ENCODE measurements at places on chromosomes 4 and X.

- no peak for DNase-seq
These were observed 46.4 kb downstream of the ACOX3 start for GRCh38 chr4:8394061-8394519.

DNA sequence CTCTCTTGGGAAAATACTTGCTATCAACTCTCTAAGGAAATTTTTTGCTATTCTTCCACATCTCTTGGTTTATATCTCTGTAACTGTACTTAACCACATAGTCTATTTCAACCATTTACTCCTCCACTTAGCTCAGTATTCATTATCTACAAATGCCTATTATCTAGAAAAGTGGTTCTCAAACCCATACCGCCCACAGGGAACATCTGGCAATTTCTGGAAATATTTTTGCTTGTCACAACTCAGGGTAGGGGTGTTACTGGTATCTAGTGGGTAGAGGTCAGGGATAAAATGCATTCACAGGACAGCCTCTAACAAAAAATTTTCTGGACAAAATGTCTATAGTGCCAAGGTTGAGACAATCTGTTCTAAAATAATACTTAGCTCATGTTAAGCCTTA, 14.4 kb downstream of the ATRX start:
- no peak for DNase-seq

GRCh38 chrX:24292353-24292752, 21.5 kb downstream of the SUPT20HL2 start:
- DNase-seq = no peak

DNA sequence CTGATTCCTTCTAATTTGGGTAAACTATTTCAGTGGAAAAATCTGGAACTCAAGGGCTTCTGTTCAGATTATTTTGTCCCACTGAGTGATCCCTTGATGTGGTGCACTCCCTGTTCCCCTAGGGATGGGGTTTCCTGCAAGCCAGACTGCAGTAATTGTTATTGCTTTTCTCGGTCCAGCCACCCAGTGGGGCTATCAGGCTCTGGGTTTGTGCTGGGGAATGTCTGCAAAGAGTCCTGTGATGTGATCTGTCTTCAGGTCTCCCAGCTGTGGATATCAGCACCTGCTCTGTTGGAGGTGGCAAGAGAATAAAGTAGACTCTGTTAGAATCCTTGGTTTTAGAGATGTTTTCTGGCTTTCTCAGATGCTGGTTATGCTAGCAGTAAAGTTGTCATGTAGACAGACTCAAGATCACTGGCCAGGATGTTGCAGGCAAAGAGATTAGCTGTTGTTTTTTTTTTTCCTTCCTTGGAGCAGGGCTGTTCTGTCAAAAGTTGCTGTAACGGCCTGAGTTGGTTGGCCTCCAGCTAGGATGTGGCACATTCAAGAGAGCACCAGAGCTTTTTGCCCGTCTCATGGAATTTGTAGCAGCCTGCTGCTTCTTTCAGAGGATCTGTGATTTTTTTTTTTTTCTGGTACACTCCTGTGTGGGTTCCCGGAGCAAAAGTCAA, 1314.0 kb downstream of the PCDH19 start:
- DNase-seq = no peak

- no peak for DNase-seq
These were observed 137.2 kb upstream of the PGRMC2 start for GRCh38 chr4:128424527-128425497.

DNA sequence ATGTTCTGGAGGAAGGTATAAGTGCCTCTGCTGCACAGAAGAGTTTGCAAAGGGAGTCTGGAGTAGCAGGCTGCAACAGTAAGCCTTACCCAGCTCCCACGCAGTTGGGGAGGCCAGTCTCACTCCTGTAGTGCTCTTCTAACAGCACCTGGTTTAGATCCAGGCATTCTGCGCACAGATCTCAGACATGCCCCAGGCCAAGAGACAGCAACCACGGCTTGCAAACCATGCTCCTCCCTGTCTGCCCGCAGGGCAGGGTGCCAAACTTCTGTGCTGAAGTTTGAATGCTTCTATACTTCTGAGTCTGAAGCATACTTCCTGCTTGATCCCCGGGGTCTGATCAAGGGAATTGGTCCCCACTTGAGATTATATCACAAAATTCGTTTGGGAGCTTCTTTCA, 106.3 kb downstream of the LINC00632 start:
- DNase-seq = no peak

- no peak for DNase-seq
These were observed 19.6 kb upstream of the LCORL start for GRCh38 chr4:18041114-18041513.

DNA sequence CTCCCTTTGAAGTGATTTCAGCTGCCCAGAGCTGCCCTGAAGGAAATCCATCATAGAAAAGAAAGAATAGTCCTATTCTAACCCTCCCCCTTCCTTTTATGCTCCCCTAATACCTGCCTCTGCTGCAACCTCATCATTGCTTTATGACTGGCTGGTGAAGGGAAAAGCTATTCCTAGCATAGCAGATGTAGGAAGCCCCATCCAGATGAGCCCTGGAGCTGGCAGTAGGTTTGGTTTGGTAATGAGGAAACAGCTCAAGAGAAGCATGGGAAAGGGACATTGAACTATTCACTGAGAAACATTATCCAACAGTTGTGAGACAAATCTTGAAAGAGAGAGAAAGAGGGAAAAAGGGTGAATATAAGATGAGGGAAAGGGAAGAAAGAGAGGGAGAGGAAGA, 29.2 kb downstream of the ARSJ start:
- no peak for DNase-seq

GRCh38 chr4:29277381-29277780, 1442.8 kb upstream of the PCDH7 start:
- no peak for DNase-seq

GRCh38 chr4:153794006-153794405, 5.1 kb upstream of the SFRP2 start:
- DNase-seq = no peak
